ELF-1 (cell line): ENCODE measurements at places on chromosomes 3 and 15.

- DNase-seq = no peak
Observed at GRCh38 chr3:48702320-48702920, 14.6 kb downstream of the IP6K2 start.

DNA sequence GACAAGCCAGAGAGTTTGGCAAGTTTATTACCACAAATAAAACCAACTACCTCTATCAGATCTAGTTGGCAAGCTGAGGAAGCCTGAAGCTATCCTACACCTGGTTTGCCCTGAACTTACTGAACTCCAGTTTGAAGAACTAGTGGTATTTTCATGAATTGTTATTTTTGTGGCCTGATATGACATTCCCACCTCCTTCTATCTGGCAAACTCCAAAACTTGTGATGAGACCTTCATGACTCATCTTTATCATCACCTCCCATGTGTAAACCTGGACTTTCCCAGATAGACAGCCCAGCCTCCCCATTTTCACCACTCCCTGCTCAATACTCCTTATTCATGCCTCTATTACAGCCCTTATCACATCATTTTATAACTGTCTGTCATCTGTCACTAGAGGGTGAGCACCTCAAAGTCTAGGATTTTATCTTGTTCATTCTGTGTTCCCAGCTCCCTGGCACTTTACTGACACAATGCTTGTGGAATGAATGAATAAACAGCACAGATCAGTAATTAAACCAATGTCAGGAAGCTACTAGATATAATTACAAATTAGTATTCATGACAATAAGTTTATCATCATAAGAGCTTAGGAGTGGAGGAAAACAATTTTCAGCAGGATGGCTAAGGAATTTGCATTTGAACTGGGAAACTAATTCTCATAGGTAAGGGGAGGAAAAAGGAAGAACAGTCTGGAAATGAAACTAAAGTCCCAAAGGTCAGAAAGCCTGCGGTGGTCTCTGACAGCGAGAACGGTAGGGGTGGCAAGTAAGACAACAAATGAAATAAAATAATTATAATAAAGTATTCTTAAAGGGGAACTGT, 13.2 kb upstream of the TRANK1 start:
- DNase-seq = no peak

GRCh38 chr3:129260606-129261005, 11.2 kb downstream of the COPG1 start:
- no peak for DNase-seq

DNA sequence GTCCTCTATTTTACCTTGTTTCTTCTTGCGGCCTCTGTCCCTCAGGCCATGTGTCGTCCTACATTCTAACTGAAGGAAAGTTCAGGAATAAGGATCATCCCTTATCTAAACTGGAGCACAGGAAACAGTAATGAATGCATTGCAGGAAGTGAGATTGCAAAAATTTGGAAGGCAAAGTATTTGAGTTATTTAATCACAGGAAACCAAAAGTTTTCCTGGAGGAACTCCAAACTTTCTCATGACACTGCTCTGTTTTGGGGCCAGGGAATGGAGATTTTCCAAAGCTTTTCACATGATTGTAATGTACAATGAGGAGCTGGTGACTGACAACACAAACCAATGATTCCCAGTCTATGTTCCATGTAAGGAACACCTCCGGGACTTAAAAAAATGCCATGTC, 57.8 kb upstream of the PLSCR4 start:
- DNase-seq = no peak

GRCh38 chr3:193951859-193952258, 184.1 kb upstream of the HES1 start:
- DNase-seq = no peak

GRCh38 chr3:115602194-115602593, 21.1 kb upstream of the GAP43 start:
- DNase-seq = no peak

- no peak for DNase-seq
Observed at GRCh38 chr3:157329551-157329950, 107.1 kb upstream of the PTX3 start.

DNA sequence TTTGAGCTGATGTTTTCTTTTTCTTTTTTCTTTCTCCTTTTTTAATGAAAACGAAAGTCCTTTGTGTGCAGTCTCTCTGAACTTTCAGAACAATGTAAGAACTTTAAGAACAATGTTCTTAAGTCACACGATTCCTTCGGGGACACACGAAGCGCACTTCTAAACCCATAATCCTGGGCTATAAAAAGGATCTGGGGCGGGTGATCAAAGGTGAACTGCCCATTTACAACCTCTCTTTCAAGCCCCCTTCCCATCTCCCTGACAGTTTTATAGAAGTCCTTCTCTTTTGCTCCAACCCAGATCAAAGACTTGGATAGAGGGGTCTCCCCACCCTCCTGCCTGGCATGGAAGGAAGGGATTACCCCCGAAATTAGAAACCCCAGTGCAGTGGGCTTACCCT, 126.8 kb downstream of the BDH1 start:
- DNase-seq = peak; percentile 42

DNA sequence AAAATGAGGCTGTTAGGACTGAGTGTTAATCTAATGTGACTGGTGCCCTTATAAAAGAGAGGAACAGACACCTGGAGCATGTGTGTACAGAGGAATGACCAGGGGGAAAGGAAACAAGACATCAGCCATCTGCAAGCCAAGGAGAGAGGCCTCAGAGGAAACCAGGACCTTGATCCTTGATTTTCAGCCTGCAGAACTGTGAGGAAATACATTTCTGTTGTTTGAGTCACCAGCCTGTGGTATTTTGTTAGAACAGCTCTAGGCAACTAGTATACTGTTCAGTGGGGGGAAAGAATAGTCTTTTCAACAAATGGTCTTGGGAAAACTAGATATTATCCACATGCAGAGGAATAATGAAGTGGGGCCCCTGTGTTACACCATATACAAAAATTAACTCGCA, 80.6 kb downstream of the CCR1 start:
- peak; percentile 12 for DNase-seq

GRCh38 chr3:806006-806405, 286.8 kb upstream of the CNTN6 start:
- DNase-seq = no peak

- peak; percentile 99 for DNase-seq
Observed at GRCh38 chr3:8501371-8502131, at the start of gene LMCD1. TSS of gene LMCD1 (plus strand) at chr3:8501823. CDS start at chr3:8501939, 116 bp downstream.

DNA sequence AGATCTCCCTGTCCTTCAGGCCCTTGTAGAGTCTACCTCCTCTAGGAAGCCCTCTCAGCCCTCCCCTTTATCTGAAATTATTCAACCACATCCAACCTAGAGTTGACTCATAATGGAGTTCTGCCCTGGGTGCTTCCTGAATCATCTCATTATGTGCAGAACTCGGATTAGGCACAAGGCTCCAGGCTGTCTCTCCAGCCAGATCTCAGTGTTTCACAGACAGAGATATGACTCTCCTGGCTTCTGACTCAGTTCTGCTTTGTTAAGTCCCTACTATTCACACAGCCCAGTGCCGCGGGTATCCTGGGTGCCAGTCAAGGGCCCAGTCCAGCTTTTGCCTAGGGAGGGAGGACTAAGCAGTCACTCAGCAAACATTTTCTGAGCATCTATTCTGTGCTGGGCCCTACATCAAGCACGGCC, 9.3 kb downstream of the STRA6 start:
- DNase-seq = no peak

- DNase-seq = no peak
Observed at GRCh38 chr15:85515212-85515611, 134.8 kb downstream of the AKAP13 start.

DNA sequence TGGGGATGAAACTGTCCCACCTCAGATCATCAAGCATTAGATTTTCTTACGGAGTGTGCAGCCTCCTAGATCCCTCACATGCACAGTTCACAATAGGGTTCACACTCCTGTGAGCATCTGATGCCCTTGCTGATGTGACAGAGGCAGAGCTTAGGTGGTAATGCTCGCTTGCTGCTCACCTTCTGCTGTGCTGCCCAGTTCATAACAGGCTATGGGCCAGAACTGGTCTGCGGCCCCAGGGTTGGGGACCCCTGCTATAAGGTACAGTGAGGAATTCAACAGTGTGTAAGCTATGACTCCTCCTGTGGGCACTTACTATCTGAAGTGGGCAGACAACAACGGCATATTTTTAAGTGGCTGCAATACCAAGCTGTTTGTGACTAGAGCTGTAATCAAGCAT, 187.9 kb upstream of the BHLHE40 start:
- DNase-seq = no peak

DNA sequence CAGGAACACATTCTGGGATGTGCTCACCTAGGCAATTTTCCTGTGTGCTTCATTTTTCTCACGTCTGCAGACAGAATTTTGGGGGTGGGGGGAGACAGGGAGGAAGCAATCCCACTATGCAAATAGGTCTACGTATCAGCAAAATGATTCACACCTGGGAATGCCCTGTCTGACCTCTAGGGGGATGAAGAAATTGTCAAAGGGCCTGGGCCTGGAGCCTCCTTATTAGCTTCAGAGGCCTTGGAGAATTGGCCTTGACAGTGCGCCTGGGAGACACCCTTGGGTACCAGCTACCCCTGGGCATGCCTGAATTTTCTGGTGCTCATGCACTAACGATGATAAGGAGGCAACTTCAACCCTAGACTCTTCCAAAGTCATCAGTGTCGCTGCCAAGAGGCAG, 207.5 kb downstream of the CADPS start:
- DNase-seq = no peak

DNA sequence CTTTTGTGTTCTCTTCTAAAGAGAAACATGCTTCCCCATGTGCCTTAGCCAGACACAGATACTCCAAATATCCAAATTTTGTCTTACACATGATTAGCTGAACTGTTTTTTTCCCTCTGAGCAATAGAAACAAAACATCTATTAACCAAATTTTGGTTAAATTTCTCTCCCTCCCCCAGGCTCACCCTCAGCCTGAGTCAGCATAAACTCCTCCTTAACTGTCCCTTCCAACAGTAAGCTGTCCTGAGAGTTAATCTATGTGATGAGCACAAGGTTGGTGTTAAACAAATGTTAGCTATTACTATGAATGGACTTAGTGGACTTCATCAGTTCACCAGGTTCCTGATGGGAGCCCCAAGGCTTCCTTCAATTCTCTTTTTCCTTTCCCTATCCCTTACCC, 108.5 kb downstream of the RSL24D1 start:
- no peak for DNase-seq

GRCh38 chr3:127337001-127337400, 49.2 kb upstream of the PRR20G start:
- DNase-seq = no peak

DNA sequence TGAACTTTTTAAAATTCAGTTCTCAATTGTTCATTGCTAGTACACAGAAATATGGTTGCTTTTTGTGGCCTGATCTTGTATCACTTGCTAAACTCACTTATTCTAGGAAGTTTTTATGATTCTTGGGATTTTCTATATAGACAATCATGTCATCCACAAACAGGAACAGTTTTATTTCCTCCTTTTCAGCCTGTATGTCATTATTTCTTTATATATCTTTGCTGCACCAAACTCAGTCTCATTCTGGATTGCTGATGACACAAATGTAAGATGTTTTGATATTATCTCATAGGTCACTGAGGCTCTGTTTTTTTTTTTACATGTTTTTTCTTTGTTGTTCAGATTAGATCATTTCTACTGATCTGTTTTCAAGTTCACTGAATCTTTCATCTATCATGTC, 71.7 kb downstream of the TTBK2 start:
- DNase-seq = no peak

DNA sequence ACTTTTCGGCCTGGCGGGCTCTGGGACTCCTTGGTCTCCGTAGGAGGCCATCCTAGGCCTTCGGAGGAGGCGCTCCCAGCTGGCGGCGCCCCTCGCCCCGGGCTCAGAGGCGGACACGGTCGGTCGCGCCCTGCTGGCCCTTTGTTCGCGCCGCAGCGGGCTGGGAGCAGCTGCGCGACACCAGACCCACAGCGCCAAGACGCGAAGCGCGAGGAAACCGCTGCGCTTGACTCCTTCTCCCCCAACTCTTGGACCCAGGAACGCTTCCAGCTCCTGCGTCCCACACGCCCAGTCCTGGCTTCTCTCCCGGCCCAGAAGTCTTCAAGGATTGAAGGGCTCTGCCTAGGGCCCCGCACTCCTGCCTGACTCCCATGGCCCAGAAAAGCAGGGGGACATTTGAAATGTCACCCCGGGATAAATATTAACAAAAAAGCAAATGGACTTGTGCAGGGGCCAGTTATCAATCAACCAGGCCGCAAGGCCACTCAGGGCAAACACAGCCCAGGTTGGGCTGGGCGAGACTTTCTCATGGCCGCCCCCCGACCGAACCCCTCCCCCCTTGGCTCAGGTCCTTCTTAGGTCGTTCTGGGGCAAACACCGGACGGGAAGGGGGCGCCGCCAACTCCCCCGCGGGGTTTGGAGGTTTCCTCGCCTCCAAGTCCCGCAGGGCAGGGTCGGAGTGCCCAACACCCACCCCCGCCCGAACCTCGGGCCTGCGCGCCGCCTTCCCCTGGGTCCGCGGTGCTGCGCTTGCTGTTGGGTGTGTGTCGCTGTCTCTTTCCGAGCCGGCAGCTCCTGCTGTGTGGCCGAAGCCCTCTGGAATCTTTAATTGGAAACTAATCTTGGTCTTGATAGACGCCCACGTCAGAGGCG, 5.1 kb downstream of the ONECUT1 start:
- peak; percentile 40 for DNase-seq

- DNase-seq = no peak
Observed at GRCh38 chr3:161251716-161252115, 30.6 kb downstream of the NMD3 start.

DNA sequence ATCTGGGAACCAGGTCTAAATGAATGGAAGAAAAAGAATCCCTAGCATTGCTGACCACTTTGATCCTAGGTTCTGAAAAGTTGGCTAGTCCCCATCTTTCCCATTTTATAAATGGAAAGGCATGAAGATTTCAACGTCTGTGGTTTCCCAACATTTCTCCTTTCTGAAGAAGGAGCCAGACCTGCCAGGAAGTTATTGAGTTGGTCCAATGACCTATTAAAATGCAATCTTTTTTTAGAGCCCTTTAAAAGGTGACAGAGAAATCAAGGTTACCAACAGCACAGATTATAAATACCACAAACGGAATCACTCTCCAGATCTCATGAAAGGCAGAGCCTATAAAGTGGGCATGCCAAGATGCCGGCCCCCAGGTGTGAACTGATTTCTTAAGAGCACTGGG, 505.6 kb upstream of the THBS1 start:
- DNase-seq = no peak

GRCh38 chr3:171184372-171184771, 157.9 kb upstream of the SLC2A2 start:
- no peak for DNase-seq

GRCh38 chr3:192038726-192039125, 577.8 kb downstream of the PYDC2 start:
- no peak for DNase-seq

DNA sequence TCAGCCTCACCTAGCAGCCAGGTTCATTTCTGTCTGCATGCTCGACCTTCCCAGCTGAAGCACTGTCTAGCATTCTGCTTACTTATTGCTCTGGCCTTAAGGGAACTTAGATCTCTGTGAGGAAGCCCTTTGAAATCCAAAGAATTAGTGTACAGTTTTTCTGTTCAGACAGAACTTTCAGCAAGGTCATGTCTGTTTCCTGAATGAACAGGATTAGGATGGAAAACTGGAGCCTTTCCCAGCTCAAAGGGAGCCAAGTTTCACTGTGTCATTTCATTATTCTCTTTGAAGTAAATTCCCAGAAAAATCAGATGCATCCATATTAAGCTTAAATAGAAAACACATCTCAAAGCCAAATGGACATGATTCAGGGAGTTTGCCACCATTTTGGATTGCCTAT, 457.3 kb upstream of the KCNMB2 start:
- DNase-seq = no peak
